ENCODE measurements at places on chromosomes 5 and 9.
A peak's percentile ranks its signal among the peaks of the same experiment; 100 is the strongest.

DNA sequence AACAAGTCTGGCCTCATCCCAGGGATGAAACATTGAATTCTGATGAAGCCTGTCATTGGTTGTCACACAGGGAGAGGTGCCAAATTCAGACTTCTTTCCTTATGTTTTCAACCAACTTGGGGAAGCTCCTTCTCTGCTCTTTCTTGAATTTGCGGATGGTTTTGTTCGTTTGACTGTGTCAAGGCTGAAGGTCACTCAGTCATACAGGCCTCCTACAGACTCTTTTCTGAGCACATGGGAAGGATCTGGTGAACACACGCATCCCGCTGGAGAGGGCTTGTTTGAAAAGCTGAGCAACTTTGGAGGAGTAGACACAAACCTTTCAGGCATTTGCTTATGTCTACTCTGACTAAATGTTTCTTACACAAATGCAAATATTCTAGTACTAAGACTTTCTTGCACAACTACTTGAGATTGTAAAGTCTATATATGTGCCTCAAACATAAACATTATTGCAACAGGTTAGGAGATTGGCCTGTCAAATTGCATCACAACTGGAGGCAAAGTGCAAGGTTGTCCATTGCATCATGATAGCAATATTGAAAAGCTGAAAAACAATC is 151.5 kb upstream of the NR3C1 start:
- DNase-seq = no peak

GRCh38 chr5:168481330-168481788 is 4.9 kb upstream of the RARS1 start:
- DNase-seq = no peak

DNA sequence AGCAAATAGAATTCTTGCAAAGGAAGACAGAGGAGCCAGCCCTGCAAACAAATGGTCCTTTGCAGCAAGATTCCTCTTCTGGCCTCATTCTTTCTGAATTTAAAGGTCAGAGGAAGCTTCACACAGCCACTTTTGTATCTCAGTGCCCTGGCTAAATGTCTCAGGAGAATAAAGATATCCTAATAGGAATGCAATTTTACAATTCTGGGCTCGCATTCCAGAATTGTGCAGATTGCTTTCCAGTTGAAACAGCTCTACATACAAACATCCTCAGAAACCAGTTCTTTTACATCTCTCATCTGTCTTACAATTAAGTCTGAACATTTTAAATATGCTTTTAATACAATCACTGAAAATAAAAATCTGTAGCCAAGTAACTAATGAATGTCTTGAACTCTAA is 14.6 kb upstream of the ACOT12 start:
- no peak for DNase-seq

- no peak for DNase-seq
These were observed 2.2 kb downstream of the NAA35 start for GRCh38 chr9:85942913-85943709.

- DNase-seq = no peak
These were observed 105.4 kb downstream of the DCP2 start for GRCh38 chr5:113081881-113082546.

GRCh38 chr5:172150514-172151425 is 37.3 kb downstream of the STK10 start:
- no peak for DNase-seq

DNA sequence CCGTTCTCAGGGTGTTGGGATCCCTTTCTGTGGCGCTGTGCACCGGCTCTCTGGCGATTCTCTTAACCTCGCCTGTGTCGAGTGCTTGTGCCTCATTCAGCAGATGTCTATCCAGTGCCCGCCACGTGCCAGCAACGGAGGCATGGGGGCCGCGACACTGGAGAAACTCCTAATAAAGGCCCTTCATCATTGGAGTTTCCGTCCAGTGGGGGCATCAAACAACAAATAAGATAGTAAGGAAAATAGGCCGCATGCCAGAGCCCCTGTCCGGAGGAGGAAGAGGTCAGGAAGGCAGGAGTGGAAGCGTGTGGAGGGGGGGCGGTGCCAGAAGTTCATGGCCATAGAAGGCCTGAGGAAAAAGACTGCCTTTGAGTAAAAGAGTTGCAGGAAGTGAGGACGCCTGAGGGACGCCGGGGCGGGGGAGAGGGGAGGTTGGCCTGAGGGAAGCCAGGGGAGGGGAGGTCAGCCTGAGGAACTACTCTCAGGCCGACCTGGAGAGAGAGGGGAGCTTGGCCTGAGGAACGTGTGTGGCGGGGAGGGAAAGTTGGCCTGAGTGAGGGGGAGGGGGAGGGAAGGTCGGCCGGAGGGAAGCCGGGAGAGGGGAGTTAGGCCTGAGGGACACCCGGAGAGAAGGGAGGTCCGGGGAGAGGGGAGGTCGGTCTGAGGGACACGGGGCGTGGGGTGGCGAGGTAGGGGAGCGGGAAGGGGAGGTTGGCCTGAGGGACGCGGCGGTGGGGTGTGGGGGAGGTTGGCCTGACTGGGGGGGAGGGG is 82.2 kb downstream of the CACNA1B start:
- DNase-seq = no peak

DNA sequence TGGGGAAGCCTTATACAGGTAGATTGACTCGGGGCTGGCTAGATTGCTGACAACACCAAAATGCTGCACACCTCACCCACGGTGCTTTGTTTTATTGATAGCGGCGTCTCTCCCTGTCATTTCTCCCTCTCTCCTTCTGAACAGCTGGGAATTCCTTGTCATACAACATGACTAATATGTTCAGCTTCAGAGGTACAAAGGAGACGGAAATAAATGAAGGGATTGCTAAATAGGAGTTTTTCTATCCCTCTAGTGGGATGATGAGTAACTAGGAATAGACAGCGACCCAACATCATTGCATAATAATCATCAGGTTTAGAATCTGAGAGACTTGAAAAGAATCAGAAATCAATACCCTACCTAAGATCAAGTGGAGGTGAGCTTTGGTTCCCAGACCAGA is 337.7 kb upstream of the PANK3 start:
- no peak for DNase-seq

- no peak for DNase-seq
These were observed 87.8 kb upstream of the SLC27A6 start for GRCh38 chr5:128877476-128877875.

GRCh38 chr9:1514250-1514649 is 464.1 kb downstream of the DMRT2 start:
- no peak for DNase-seq

GRCh38 chr9:117180896-117181445 is 233.9 kb downstream of the ASTN2 start:
- DNase-seq = no peak

GRCh38 chr5:155504606-155505005 is 491.1 kb downstream of the KIF4B start:
- DNase-seq = no peak

DNA sequence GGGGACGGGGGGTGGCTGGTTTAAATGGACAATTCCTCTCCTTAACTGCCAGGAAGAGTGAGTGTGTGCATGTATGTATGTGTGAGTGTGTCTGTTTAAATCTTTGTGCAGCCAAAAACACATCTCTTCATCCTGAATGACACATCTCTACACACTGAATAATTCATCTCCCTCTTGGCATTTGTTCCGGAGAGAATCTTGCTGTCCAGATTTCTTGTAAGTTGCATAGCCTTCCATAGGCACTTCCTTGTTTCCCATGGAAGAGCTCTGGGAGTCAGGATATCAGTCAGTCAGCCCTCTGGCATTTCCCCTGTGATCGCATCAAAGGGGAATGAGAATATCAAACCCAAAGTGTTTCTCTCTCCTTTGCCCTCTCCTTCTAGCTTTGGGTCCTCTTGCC is 74.7 kb downstream of the WWC1 start:
- DNase-seq = no peak

DNA sequence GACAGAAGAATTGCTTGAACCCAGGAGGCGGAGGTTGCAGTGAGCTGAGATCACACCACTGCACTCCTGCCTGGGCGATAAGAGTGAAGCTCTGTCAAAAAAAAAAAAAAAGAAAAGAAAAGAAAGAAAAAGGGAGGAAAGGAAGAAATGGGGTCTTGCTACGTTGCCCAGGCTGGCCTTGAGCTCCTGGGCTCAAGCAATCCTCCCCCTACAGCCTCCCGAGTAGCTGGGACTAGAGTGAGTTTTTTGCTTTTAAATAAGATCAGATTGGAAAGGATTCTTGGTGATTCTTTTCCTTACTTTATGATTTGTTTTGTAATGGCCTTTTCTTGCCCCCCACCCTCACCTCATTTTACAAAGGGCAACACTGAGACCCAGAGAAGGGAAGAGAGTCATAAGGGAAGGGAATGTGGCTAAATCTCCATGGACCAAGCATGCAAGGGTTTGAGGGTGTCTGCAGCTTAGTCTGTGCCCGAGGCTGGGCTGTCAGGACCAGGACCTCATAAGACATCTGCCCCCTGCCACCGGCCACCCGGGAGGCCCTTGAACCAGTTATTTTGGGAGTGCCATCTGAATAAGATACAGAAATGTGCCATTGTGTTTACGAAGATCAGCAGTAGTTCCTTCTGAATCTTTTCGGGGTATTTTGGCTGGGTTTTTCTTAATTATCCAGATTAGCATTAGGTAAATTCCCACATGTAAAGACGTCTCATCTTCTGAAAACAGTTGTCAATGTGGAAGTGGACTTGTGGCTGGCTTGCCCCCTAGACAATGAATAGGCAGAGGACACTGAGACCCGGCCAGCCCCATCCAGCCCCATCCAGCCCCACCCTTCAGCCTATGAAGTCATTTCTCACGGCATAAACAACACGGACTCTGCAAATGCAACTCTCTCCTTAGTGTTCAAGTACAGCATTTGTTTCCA is 44.5 kb upstream of the GRHPR start:
- no peak for DNase-seq

DNA sequence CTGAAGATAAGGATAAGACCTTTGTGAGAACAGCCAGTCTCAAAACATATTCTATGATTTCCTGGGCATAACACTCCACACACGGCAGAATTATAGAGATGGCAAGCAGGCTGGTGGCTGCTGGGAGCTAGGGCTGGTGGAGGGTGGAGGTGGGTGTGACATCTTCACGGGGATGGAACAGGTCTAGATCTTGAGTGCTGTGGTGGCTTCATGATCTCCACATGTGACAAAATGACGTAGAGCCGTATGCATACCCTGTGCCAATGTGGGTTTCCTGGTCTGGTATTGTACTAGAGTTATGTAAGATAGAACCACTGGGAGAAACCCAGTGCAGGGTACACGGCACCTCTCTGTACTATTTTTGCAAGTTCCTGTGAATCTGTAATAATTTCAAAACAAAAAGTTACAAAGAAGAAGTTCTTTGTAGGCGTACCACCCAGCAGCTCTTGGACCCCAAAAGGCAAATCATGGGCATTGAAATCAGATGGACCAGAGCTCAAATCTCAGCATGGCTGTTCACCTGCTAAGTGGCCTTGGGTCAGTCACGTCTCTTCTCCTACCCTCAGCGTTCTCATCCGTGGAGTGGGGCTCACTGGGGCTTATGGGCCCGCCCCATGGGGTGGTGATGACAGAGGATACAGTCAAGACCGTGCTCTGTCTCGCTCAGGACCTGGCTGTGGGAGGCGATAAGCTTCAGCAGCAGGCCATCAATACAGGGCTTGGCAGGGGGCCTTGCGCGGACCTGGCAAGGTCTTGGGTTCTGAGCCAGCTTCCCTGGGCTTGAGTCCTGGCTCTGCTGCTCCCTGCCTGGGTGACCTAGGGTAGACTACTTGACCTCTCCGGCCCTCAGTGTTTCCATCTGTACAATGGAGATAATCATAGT is 74.7 kb upstream of the UNC5A start:
- DNase-seq = no peak

DNA sequence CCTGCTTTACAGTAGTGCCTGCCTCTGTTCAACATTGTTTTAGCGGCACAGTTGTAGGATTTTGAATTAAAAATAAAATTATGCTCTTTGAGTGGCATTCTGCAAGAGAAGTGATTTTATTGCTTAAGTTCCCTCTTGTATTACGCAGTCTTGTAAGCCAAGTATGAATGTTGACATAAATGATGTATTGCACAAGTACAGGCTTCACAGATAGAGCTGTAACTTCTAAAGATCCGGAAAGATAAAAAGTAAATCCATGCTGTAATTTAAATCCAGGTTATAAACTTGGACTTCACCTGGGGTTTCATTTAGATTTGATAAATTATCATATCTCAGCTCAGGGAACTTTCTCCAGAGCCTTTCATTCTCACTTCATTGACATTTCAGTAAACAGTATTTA is 1114.7 kb downstream of the PTPRD start:
- DNase-seq = no peak

DNA sequence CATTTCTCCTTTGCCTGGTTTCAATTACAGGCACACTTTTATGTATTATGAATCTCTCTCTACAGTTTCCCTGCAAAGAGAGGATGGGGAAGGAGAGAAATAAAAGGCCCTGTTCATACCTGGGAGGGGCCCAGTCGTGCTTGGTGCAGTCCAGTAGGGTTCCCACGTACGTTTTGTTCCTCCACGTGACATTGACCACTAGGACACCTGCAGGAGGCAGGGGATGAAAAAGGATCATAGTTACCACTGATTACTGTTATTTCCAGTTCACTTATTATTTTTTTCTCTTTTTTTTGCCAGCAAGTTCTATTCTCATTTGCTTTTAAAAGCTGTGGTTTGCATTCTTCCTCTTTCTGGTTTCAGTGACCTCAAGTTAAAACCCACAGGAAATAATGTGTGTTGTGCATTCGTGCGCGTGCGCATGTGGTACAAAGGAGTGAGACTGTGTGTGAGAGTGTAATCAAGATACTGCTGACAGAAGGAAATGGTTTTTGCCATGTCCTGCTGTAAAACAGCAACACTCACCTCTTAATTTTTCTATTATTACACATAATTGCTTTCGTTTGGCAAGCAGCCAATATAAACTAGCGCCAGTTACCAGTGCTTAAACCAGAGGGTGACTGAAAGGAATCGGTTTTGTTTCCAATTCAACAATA is 96.8 kb downstream of the ZNF608 start:
- DNase-seq = peak; percentile 46

DNA sequence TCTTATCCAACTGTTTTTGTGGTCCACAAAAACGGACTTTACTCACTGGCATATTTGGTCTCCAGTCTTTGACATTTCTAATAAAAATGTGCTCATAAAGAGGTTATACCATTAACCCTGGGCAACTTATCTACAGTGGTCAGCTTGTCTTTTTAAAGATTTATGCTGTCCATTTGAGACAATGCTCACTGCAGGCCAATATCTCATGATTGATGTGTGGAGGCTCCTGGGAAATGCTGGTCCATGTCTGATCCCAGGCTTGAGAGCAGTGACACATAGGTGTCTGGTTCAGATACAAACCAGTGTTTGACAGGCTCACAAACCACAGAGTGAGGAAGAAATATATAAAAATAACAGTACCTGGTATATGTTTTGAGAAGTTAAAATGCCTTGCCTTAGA is 180.7 kb downstream of the TARS1 start:
- no peak for DNase-seq

- no peak for DNase-seq
These were observed 197.6 kb downstream of the KDM4C start for GRCh38 chr9:6955251-6955921.

- DNase-seq = no peak
These were observed 34.9 kb downstream of the NSA2 start for GRCh38 chr5:74801941-74802340.

DNA sequence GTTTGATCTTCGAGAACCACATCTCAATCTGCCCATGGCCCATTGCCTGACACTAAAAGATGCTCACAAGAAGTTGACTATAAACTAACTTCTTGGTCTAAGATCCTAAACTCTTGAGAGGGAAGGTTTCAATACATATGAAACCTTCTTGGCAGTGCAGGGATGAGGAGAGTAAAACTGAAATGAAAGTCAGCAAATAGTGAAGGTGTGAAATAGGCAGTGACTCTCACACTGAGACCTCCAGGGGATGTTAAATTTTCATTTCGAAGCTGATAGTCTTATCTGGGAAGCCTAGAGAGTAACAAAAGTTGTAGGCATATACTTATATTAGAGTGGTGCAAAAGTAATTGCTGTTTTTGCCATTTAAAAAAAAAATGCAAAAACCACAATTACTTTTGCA is 974 bp upstream of the CYSTM1 start:
- no peak for DNase-seq

- DNase-seq = no peak
These were observed 22.0 kb downstream of the CDC42SE2 start for GRCh38 chr5:131285703-131286399.
